Activated T-helper 1 cell treated with anti-CD3 and anti-CD28 coated beads, Interleukin-2, amount 50 U/mL, for 16 hours (primary cell): ENCODE measurements at places on chromosomes 1 and 21.
A peak's percentile ranks its signal among the peaks of the same experiment; 100 is the strongest.

- no peak for DNase-seq
Measured at GRCh38 chr1:1833456-1833855, 55.2 kb upstream of the NADK start.

- no peak for DNase-seq
Measured at GRCh38 chr21:25701529-25701928, 33.2 kb downstream of the ATP5PF start.

DNA sequence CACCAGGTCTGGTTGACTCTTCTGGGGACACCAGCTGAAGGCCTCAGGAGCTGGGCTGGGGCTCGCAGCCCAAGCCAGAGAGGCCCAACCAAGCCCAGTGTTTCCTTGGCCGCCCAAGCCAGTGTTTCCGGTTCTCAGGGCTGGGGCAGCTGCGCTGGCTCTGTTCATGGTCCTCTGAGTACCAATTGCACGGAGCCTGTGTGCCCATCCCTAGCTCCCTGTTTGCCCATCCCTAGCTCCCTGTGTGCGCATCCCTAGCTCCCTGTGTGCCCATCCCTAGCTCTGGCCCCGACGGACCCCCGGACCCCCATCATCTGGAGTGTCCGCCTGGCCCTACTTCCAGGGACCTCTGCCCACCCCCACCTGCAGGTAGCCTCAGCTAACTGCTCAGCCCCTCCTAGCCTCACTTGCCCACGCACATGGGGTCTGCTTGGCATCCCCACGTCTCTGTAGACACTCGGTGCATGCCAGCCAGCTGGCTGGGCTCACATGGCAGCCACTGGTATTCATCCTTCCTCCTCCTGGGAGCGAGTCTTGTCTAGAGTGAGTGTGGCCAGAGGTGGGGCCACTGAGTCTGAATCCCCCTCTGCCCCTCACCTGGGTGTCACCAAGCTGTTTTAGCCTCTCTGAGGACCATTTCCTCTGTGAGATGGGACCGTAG is 64.0 kb downstream of the WNT9A start:
- DNase-seq: no peak

DNA sequence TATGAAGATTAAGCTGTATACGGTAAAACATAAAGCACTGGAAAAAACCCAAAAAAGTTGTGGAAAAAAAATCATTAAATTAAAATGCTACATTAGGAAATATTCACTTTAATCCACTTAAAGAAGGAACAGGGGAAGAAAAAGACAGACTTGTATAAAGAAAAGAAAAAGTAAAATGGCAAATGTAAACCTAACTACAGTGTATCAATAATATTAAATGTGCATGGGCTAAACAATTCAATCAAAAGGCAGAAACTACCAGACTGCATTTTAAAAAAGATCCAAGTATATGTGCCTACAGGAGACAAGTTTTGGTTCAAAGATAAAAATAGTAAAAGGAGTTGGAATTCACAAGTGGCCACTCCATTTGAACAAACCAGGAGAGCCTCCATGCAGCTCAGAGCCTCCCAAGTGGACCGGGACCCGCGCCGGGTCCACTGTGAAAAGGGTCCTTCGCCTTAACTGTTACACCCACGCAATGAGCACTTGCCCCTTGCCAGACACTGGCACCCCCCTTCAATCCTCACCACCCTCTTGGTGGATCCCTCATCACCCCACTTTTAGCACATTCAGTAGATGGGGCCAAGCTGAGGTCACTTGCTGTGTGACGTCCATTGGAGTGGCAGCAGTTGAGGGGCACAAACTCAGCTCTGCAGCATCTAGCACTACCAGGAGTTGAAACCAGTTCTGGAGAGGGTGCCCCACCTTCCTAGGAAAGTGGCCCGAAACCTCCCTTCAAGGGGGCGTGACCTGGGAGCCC is 898 bp downstream of the C1orf174 start:
- no peak for DNase-seq

GRCh38 chr1:236020359-236021219 is 44.3 kb downstream of the NID1 start:
- no peak for DNase-seq

DNA sequence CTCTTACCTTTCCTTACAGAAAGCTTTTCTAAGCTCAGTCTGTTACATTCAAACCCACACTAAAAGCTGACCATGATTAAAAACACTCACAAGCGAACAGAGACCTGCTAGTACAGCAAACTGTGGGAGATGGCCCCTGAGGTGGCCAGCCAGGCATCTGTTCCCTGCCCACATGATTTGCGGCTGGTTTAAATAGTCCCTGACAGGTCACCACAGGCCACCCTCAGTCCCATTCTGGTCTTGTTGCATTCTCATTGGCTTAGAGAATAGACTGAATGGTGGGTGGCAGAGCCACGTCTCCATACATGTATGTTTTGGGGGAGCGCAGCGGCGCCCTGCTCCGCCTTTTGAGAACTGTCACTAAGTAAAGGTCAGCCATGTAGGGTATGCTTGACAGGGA is 2.3 kb upstream of the ACTA1 start:
- DNase-seq: no peak

DNA sequence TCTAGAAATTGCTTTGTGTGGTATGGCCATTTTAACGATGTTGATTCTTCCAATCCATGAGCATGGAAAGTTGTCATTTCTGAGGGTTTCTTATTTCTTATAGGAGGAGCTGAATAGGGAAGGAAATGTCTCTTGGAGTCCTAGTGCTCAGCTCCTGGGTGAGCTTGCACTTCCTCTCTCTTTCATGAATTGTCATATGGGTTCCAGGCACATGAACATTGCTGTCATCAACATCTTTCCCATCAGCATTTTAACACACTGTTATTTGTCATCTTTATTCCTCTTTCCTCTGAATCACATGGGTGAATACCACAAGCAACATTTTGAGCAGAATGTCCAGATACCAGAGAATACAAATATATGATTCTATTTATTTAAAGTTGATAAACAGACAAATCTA is 23.4 kb downstream of the SLAMF6 start:
- DNase-seq: no peak

- DNase-seq: no peak
Measured at GRCh38 chr1:2232255-2232915, 4.3 kb downstream of the SKI start.

DNA sequence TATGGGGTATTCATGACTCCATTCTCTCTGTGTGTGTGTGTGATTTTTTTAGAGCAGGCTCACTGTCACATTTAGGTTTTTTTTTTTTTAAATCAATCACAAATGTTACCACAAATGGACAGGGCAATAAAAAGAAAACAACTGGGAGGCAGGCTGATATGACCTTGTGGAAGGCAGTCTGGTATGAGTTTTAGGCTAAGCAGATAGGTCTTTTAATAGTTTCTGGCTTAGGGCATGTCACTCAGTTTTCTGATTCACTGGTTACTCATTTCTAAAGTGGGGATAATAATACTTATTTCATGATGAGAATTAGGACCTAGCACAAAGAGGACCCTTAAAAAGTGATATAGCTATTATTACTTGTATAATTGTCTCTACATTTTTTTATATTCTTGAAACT is 278.9 kb downstream of the RYR2 start:
- no peak for DNase-seq

- DNase-seq: peak; percentile 18
Measured at GRCh38 chr1:202135221-202135721, 9.3 kb downstream of the ARL8A start.

DNA sequence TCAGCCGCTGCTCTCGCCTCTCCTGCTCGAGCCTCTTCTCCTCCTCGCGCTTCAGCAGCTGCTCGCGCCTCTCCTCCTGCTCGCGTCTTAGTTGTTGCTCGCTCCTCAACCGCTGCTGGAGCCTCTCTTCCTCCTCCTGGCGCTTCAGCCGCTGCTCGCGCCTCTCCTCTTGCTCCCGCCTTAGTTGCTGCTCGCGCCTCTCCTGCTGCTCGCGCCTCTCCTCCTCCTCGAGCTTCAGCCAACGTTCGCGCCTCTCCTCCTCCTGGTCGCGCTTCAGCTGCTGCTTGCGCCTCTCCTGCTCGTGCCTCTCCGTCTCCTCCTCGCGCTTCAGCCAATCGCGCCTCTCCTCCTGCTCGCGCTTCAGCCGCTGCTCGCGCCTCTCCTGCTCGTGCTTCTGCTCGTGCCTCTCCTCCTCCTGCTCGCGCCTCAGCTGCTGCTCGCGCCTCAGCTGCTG is 3.7 kb downstream of the TCHH start:
- DNase-seq: no peak

- DNase-seq: no peak
Measured at GRCh38 chr1:112997781-112998180, 41.8 kb upstream of the SLC16A1 start.

- DNase-seq: no peak
Measured at GRCh38 chr1:88610687-88611086, 73.4 kb upstream of the PKN2 start.

DNA sequence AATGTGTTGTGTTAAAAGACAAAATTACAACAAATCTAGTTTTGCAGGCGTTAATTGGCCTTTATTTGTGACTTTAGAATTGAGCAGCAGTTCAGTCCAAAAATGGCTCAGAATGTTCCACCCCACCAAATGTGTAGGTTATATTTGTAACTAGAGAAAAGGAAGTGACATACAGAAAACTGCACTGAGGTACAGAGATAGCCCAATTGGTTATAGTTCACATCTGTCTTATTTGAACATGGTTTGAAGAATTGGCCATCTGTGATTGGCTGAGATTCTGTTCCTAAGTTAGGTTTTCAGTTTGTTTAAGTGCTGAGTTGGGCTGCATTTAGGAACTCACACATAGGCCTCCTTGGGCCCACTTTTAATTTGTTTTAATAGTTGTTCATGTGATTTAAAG is 12.0 kb upstream of the FMO2 start:
- no peak for DNase-seq

DNA sequence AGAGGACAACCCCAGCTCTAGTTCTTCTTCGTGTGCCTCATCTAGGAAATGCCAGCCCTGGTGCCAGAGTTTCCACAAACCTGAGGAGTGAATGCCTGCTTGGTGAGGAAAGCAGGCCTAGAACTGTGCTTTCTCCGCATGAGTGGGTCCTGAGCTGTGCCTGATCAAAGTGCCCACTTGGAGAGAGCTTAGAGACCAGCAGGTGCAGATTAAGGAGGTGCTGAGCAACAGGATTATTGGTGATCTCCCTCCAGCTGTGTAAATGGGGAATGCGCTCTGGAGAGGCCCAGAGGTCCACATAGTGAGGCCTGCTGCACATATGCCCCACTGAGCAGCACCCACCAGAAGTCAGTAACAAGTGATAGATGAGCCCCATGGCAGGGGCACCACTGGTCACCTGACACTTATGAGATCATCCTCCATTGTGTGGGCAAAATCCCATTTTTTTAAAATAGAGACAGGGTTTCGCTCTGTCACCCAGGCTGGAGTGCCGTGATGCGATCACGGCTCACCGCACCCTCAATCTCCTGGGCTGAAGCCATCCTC is 127.2 kb upstream of the ZC3H12A start:
- no peak for DNase-seq

- DNase-seq: no peak
Measured at GRCh38 chr1:26359981-26360806, 6.3 kb upstream of the CRYBG2 start.

- no peak for DNase-seq
Measured at GRCh38 chr1:45684402-45684801, 1.9 kb downstream of the GPBP1L1 start.

DNA sequence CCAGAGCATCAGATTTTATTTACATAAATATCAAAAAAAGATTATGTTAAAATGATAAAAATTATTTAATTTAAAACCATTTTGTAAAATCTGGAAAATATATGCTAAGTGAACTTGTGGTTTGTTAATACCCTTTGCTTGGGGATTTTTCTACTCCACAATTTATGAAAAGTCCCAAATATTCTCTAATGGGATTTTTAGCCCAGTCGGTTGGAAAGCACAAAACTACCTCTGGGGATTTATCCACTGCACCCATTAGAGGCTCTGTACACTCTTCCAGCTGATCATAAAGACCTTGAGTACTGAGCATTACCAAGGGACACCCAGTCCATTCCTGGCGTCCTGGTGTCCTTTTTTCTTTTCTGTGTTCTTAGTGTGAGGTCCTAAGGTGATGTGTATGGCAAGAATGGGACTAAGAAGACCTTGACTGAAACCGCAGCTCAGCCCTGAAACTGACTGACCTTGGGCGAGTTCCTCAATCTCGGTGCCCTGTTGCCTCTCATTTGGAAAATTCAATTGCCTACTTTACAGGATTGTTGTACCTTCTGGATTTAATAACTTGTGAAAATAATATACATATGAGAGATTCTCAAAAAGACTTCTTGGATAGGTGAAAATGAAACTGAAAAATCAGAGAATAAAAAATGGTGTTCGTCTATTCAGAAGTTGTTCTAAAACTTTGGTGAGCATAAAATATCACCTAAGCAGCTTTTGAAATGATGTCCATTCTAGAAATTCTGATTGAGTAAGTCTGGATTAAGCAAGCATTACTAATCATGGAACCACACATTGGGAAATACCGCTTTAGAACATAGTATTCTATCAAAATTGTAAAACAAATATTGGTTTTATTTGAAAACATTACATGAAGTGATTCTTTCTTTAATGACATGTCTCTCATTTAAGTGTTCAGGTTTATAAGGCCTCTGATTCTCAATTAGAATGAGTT is 21.5 kb upstream of the SAMSN1 start:
- DNase-seq: no peak

GRCh38 chr1:31663622-31664452 is 19.2 kb upstream of the PEF1 start:
- DNase-seq: peak; percentile 29

GRCh38 chr1:205926636-205927035 is 16.6 kb downstream of the SLC26A9 start:
- no peak for DNase-seq

GRCh38 chr1:171984262-171984661 is 143.0 kb downstream of the DNM3 start:
- DNase-seq: no peak

DNA sequence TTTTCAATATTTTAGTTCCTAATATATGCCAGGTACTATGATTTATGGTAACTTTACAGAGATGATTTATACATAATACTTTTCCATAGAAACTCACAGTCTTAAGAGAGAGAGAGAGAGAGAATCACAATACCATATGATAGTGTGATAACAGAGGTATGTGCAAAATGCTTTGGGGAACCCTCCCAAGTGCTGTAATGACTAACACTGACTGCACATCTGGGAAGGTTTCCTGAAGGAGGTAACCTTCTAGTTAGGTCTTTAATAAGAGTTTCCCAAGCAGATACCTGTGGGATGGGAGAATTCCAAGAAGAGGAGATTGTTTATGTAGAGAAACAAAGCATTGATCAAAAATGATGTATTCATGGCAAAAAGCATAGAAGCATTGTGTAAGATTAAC is 34.6 kb upstream of the PIGC start:
- no peak for DNase-seq

DNA sequence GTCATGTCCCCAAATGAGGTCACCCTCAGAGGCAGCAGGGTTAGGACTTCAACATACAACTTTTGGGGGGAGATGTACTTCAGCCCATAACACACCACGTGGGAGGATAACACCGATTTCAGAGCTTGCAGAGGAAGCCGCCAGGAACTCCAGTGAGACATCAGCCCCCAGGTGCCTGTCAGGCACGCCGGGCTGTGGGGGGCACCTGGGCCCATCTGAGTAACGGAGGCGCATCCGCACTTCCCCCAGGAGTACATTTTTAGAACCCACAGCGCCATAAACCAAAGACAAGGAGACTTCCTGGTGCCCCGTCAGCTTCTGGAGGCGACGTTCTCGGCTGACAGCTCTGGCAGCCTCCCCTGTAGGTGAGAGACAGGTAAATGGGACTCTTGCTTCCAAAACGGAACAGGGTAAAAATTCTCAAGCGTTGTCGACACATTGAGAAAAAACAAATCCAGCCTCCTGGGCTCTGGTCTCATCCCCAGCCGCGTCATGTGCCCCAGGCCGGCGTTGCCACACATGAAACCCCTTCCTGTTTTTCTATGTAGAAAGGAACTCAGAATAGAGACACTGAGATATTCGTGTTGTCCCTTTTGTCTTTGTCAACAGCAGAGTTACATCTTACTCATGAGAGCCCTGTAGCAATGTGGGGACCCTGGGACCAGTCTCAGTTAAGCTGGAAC is 93.3 kb downstream of the PDE9A start:
- no peak for DNase-seq
